Pancreas (tissue), 10 donors: ENCODE measurements at places on chromosomes 12 and 14.

DNA sequence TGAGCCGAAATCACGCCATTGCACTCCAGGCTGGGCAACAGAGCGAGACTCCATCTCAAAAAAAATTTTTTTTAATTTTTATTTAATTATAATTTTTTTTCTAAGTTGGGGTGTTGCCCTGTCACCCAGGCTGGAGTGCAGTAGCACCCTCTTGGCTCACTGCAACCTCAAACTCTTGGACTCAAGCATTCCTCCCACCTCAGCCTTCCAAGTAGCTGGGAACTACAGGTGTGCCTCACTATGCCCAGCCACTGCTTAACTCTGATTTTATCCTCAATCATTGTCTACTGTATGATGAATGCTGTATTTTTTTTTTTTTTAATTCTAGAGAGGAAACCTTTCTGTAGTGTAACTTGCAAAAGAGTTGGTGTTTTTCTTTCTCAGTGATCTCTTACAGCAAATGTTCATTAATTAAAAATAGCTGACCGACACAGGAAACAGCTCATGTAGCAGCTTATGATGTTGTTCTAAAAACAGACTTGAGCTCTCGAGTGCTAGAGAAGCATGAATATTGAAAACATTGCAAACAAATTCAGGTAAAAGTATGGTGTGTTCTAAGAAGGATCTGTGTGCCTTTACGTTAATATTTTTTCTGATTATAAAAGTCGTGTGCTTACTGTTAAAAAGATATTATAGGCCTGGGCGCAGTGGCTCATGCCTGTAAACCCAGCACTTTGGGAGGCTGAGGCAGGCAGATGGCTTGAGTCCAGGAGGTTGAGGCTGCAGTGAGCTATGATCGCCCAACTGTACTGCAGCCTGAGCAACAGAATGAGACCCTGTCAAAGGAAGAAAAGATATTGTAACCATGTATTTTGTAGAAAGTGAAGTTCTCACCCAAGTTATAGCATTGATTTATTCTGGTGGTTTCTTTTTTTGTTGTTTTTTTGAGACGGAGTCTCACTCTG is 68.9 kb downstream of the FGD4 start:
- no peaks in the 10 kb centered on the region for H3K36me3 ChIP-seq
- no peak overlapping the region for H3K27ac ChIP-seq
- H3K27me3 ChIP-seq: no peaks in the 10 kb centered on the region
- no peaks in the 10 kb centered on the region for H3K4me1 ChIP-seq

- H3K27ac ChIP-seq: no peak overlapping the region
- no peaks in the 10 kb centered on the region for H3K27me3 ChIP-seq
- H3K4me1 ChIP-seq: no peaks in the 10 kb centered on the region
- DNase-seq: no peak
- no peaks in the 10 kb centered on the region for H3K36me3 ChIP-seq
- H3K4me3 ChIP-seq: no peak overlapping the region
Observed at GRCh38 chr12:12946686-12947355, 5.1 kb downstream of the GPRC5D start.

GRCh38 chr12:101582937-101583336 is 11.8 kb upstream of the MYBPC1 start:
- H3K27ac ChIP-seq: no peak overlapping the region
- no peaks in the 10 kb centered on the region for H3K4me1 ChIP-seq
- H3K36me3 ChIP-seq: no peaks in the 10 kb centered on the region
- no peak for DNase-seq
- no peak overlapping the region for H3K4me3 ChIP-seq
- no peaks in the 10 kb centered on the region for H3K27me3 ChIP-seq

- H3K4me3 ChIP-seq: no peak overlapping the region
- no peak for DNase-seq
- H3K27me3 ChIP-seq: no peaks in the 10 kb centered on the region
- no peaks in the 10 kb centered on the region for H3K36me3 ChIP-seq
- no peak overlapping the region for H3K27ac ChIP-seq
Observed at GRCh38 chr12:59867055-59867454, 271.2 kb downstream of the SLC16A7 start.

DNA sequence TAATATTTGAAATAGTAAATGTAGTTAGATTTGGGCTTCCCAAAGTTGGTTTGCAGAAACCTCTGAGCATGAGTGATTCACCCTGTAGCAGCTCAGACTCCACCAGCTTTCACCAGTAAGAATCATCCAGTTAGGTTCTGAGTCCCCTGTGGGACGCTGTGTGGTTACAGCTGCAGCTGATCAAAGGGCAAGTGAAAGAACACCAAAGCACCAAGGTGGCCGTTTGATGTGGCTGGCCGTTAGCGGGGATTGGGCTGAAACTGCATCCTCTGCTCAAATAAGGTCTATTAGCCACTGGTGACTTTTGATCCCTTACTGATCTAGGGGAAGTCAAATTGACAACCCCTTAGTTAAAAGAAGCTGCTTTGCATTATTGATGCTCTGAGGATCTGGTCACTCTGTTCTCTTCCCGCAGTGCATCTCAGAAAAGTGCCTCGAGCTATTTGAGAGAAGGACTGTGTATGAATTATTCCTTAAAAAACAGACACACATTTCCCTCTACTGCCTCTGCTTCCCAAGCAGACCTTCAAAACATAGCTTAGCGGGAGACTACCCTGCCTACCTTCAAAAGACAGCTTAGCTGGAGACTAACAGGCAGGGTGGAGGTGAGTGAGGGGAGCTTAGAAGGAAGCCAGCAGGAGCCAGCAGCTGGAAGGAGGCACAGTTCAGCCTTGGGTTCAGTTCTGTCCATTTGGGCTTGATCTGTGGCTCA is 3.7 kb downstream of the ABHD12B start:
- DNase-seq: no peak
- peaks cover 2% of the 10 kb centered on the region for H3K4me1 ChIP-seq
- no peaks in the 10 kb centered on the region for H3K27me3 ChIP-seq
- H3K27ac ChIP-seq: no peak overlapping the region
- no peaks in the 10 kb centered on the region for H3K36me3 ChIP-seq

DNA sequence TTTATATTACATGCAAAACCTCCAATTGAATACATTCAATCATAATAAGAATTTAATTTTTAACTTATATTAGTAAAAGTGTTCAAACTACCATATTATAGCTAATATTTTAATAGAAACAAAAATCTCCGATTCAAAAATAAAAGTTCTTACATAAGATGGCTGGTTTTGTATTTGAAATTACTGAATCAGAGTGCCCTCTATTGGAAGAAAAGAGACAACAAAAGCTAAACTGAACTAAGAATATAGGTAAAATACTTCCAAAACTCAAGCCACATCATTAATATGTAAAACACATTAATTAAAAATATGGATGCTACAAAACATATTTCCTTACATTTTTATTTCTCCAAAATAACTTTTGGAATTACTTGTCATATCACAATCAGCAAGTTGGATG is 120.3 kb downstream of the GARIN6 start:
- DNase-seq: no peak
- no peak overlapping the region for H3K27ac ChIP-seq
- no peaks in the 10 kb centered on the region for H3K36me3 ChIP-seq
- H3K4me1 ChIP-seq: peaks cover 3% of the 10 kb centered on the region
- no peaks in the 10 kb centered on the region for H3K27me3 ChIP-seq

DNA sequence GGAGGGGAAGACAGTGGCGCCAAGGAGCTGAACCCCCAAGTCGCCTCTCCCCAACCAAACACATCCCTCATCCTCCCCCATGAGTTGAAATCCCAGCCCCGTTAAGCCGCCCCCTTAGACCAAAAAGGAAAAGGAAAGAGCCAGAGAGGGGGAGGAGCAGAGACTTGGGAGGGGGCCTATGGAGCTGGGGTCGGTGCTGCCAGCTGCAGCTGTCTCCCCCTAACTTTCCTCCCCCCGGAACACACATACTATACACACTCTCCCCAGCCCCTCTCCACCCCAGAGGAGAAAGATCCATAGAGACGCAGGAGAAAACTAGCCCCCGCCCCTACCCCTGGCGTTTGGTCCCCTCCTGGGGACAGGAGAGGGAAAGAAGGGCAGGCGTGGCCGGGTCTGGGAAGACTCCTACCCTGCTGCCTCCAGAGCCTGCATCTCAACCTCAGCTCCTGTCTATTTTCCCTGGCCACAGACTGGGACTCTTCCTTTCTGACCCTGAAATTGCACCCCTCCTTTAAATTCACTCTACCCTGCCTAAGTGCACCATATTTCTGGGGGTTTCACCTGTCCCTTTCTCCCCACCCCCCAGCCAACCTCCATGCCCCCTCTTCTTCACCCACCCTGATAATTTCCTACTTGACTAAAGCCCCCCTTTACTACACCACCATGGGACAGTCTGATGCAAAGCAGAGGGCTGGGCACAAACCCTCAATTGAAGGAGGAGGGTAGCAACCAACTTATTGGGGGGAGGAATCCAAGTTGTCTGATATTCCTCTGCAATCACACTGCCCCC is 1.7 kb upstream of the HOXC9 start:
- H3K36me3 ChIP-seq: no peaks in the 10 kb centered on the region
- no peak for DNase-seq
- H3K27me3 ChIP-seq: peaks cover 17% of the 10 kb centered on the region
- H3K27ac ChIP-seq: no peak overlapping the region
- H3K4me1 ChIP-seq: peaks cover 12% of the 10 kb centered on the region

DNA sequence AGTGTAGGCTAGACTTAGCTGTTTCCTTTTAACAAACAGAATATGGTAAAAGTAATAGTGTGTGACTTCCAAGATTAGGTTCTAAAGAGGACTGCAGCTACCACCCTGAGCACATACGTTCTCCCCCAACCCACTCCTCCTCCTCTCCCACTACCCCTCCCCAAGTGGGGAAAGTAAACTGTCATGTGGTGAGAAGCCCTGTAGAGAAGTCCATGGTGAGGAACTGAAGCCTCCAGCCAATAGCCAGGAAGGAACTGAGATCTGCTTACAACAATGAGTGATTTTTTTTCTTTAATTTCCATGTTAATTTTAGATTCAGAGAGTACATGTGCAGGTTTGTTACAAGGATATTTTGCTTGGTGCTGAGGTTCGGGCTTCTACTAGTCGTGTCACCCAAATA is 57.0 kb upstream of the EGLN3 start:
- H3K36me3 ChIP-seq: no peaks in the 10 kb centered on the region
- H3K27ac ChIP-seq: no peak overlapping the region
- H3K4me1 ChIP-seq: no peaks in the 10 kb centered on the region
- no peak overlapping the region for H3K4me3 ChIP-seq

DNA sequence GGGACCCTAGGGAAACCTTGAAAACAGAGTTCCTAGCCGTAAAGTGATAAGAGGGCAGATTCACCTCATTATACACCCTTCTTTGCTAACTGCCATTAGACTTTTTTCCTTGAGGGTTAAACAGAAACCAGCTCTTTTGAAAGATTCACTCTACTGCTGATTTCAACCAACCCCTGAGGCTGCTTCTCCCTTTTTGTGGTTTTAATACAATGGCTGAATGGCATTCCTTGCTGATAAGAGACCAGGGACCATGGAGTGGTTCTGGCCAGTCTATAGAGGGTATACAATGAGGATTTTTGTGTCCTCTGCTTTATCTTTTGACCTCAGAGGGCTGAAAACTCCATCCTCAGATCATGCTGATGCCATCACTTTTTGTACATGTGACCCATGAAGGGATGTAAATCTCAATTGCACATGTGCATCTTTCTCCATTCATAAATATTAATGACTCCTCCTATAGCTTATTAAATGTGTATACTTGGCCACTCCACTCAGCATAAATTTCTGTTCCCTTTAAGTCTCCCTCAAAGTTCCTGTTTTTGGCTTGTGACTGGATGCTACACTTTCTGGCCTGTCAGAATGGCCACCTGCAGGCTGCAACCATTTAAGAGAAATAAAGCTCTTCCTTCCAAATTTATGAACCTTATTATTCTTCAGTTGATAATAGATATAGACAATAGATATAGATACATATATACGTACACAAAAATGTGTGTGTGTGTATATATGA is 233.8 kb upstream of the SEL1L start:
- no peak overlapping the region for H3K27ac ChIP-seq
- H3K27me3 ChIP-seq: no peaks in the 10 kb centered on the region
- H3K36me3 ChIP-seq: no peaks in the 10 kb centered on the region
- no peak for DNase-seq
- no peaks in the 10 kb centered on the region for H3K4me1 ChIP-seq

DNA sequence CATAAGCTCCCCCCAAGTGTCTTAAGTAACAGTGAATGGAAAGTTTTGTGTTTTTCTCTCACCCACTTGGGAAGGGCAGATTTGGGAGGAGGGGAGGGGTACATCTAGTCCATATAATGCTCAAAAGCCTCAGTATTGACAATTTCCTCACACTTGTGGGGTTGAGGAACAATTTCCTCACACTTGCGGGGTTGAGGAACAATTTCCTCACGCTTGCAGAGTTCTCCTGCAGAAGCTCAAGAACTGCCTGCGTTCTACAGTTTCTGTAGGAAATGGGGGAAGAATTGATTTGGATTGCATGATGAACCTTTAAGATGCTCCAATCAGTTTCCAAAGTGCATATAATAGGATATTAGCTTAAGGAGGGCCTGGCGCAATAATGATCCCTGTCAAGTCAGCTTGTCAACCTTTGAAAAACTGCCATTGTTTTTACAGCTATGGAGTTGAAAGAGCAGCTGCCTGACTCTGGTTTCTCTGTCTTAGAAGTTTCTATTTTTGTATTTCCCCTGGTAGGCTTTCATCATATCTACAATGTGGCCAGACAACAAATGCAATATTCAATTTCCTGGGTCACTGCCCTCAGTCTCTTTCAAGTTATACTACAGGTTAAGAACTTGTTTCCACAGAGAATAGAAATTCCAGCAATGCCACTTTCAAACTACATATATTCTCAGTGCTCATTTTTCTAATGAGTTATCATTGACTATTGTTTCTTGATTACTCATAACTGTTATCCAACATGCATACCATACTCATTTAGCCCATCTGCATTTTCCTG is 66.5 kb downstream of the PLEKHG7 start:
- no peak for DNase-seq
- H3K27ac ChIP-seq: no peak overlapping the region
- H3K4me1 ChIP-seq: no peaks in the 10 kb centered on the region

GRCh38 chr12:126668961-126669360 is 1598.0 kb upstream of the TMEM132C start:
- no peaks in the 10 kb centered on the region for H3K27me3 ChIP-seq
- H3K27ac ChIP-seq: no peak overlapping the region
- H3K36me3 ChIP-seq: no peaks in the 10 kb centered on the region
- no peaks in the 10 kb centered on the region for H3K4me1 ChIP-seq
- no peak for DNase-seq
